ENCODE measurements at places on chromosomes 13 and 19.

DNA sequence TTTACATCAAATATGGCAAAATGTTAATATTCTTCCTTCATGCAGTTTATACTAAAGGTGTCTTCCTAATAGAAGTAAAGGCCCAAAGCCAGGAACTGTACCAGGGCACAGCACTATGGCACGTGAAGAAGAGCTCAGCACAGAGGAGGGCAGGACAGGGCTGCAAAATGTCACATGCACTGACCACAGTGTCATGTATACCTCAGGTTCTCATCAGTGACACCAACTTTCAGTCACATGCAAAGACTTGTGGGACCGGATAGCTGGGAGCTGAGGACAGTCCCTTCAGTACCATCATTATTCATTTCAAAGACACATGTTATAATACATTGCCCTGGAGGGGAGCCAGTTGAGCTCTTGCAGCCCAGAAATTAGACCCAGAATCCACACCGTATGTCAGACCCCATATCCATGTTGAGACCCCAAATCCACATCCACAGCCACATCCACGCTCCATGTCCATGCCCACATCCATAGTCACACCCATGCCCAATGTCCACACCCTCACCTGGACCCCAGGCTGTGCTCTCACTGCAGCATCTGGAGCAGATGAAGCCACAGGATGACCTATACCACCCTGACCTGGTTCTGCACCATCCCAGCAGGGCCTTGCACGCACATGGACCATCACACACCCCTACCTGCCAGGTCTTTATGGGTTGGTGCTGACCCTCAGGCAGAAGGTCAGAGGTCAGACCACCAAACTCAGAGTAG is 111.8 kb downstream of the TUBA3C start:
- DNase-seq = no peak

GRCh38 chr19:7098701-7099596 is 29.4 kb downstream of the ZNF557 start:
- peak; percentile 78 for DNase-seq

- no peak for DNase-seq
These were observed 379.0 kb downstream of the FOXO1 start for GRCh38 chr13:40287428-40287827.

- DNase-seq = no peak
These were observed 3.3 kb downstream of the LRFN3 start for GRCh38 chr19:35939307-35940077.

DNA sequence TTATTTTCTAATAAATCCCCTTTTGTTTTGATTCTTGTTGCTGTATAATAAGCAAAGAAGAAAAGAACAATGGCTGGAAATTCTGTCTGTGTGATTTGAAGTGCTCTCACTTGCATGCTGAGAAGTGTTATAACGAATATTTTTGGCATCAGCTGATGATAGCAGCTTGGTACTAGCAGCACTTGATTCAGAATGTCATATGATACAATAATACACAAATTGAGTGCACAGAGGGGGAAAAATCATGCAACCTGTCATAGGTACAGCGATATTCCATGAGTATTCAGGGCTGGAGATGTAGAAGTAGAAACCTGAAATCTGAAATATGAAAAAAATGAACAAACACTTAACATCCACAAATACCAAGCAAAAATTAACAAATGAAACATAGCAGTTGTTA is 108.1 kb downstream of the FGF14 start:
- no peak for DNase-seq

GRCh38 chr19:1122972-1123363 is 19.2 kb downstream of the GPX4 start:
- DNase-seq = peak; percentile 98

- DNase-seq = no peak
These were observed 44.1 kb downstream of the SLITRK6 start for GRCh38 chr13:85755123-85755522.

DNA sequence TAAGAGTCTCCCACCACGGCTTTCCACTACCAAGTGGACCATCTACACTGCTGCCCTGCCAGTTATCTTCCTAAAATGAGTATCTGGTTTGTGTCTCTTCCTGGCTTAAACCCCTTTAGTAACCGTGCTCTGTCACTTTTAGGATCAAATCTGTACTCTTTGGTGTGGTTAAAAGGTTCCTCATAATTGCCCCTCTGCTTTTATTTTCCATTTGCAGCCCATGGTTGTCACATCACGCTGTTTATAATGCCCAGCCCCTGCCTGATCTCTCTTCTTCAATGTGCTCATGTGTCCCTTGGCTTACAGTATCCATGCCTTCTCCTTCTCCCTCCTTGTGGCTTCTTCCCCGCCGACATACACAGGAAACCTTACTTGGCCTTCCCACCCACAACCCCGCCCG is 100.1 kb downstream of the DGKH start:
- DNase-seq = no peak

DNA sequence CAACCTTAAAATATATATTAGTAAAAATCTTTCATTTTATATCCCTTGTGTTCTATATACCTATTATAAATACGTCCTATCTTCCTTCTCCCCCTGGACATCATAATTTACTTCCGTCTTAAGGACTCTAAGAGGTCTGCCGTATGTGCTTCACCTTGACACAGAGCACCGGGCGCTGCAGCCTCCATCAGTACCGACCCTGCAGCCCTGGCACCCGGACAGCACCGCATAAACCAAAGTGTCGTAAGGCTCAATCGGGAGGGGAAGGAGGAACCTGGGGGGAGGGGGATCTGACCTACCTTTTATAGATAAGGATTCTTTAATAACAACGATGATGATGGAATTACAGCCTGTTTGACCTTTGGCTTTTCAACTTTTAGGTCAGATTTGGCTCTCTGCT is 44.0 kb downstream of the EFNB2 start:
- DNase-seq = no peak

Measured in GM12891 (cell line).